Regular cardiac myocyte (primary cell): ENCODE measurements at places on chromosomes 2 and 18. TPM values are rescaled to one million over a fixed set of nuclear protein-coding genes. Genes with fewer than 3 reads are reported as not detected.

MC5R gene
- under 0.01 TPM in 1 of 2 replicates, not detected in the other for total RNA-seq

SERPINB7 gene
- total RNA-seq: 0.28 and 0.38 TPM in 2 replicates

DNAJC5G gene
- total RNA-seq: not detected in 2 replicates

SPATA3 gene
- total RNA-seq: not detected in 2 replicates

QPCT gene
- total RNA-seq: 3.8 and 35.0 TPM in 2 replicates

MAL gene
- 0.85 and 0.96 TPM in 2 replicates for total RNA-seq

SPOPL gene
- 17.6 and 19.7 TPM in 2 replicates for total RNA-seq

KIAA2012 gene
- total RNA-seq: under 0.01 TPM in 2 replicates

B3GNT7 gene
- total RNA-seq: under 0.01 and 0.56 TPM in 2 replicates

RRM2 gene
- total RNA-seq: 3.7 and 85.5 TPM in 2 replicates

MPP4 gene
- 8.7 and 9.8 TPM in 2 replicates for total RNA-seq

WNT6 gene
- total RNA-seq: not detected in 2 replicates

GAREM1 gene
- total RNA-seq: 2.5 and 3.9 TPM in 2 replicates

SCN1A gene
- total RNA-seq: 0.19 and 2.3 TPM in 2 replicates

ALPP gene
- not detected in 2 replicates for total RNA-seq

RGPD5 gene
- 14.8 and 31.3 TPM in 2 replicates for total RNA-seq

RAB10 gene
- 81.2 and 167 TPM in 2 replicates for total RNA-seq

TGFA gene
- 0.56 and 3.1 TPM in 2 replicates for total RNA-seq

RBM44 gene
- 0.19 and 0.56 TPM in 2 replicates for total RNA-seq

TXNDC2 gene
- total RNA-seq: not detected in 2 replicates

SMCHD1 gene
- total RNA-seq: 70.8 and 72.9 TPM in 2 replicates

CDKL4 gene
- total RNA-seq: 1.7 and 11.8 TPM in 2 replicates
